ENCODE measurements at places on chromosomes 2 and 18.

GRCh38 chr2:152826581-152827279, 108.3 kb downstream of the ARL6IP6 start:
- no peak for DNase-seq

GRCh38 chr18:46883180-46883579, 34.1 kb downstream of the PIAS2 start:
- DNase-seq = no peak

DNA sequence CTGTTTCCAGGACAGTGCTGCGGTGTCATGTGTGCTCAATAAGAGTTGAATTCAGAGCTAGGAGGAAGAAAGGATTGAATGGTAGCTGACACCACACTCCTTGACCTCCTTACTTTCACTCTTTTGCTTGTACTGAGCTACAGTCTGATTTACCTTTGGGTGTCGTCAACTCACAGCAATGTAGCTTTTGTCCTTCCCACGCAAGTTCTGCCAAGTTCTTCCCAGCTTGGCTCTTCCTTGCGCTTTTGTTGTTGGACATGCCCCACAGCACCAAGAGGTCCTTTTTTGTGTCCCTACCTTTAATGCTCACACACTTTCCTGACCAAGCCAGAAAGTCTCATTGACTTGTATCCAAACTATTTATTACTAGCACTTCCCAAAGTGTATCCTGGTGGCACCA, 38.3 kb upstream of the ITGB6 start:
- no peak for DNase-seq

- no peak for DNase-seq
Measured at GRCh38 chr2:216956820-216957493, 97.1 kb upstream of the TNP1 start.

- no peak for DNase-seq
Measured at GRCh38 chr2:124566518-124566970, 541.5 kb downstream of the CNTNAP5 start.

DNA sequence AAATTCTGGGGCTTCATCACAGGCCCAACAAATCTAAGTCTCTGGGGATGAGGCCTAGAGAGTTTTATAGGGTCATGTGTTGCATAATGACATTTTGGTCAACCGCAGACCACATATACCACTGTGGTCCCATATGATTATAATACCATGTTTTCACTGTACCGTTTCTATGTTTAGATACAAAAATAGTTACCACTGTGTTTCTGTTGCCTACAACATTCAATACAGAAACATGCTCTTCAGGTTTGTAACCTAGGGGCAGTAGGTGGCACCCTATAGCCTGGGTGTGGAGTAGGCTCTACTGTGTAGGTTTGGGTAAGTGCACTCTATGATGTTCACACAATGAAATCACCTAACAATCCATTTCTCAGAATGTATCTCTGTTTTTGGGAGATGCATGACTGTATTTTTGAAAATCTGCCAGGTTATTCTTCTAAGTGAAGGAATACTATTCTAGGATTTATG, 485.2 kb downstream of the PTPRM start:
- no peak for DNase-seq

DNA sequence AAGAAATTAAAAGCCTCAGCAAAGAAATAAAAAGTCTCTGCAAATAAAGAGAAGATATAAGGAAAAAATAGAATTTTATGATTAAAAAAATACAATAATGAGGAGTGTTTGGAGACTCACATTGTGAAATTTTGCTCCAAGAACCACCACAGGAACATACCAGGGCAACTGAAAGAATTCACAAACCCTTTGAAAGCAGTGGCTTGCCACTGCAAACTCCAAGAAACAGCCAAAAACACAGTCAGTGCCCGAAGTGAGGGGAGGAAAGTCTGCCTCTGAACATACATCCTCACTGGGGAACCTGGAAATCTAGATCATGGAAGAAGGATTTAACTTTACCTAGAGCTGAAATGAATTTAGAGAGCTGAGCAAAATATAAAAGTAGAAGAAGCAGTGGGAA, 33.1 kb downstream of the EVA1A start:
- no peak for DNase-seq

- no peak for DNase-seq
Measured at GRCh38 chr18:31010601-31011000, 31.9 kb downstream of the DSC3 start.

DNA sequence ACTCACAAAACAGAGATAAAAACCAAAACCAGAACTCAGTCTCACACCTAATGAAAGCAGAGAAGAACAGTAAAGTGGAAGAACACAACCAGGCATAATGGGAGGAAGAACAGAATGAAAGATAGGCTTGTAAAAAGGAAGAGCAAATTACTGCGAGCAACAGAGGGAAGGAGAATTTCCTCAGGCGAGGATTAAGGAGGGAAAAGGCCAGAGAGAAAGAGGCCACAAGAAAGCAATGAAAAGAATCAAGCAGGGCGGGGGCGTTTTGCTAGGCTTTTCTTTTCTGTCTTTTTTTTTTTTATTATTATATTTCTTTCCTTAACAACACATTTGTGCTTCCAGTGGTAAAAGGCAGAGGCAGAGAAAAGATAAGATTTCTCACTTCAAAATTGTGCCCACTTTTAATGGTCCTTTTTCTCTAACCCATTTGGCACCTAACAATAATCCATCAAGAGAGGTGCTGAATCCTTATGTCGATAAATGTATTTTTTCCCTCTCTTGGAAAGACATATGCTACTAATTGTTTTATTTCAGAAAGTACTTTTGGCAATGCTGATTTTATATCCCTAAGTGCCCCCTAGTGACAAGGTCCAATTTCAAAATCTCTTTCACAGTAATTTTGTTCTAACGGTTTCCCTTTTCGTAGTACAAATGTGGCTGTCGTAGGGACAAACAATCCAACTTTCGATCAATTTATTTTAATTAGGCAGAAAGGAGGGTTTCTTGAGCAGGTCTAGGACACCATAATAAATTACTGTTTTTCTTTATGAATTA, 138.7 kb upstream of the AQP4 start:
- no peak for DNase-seq

DNA sequence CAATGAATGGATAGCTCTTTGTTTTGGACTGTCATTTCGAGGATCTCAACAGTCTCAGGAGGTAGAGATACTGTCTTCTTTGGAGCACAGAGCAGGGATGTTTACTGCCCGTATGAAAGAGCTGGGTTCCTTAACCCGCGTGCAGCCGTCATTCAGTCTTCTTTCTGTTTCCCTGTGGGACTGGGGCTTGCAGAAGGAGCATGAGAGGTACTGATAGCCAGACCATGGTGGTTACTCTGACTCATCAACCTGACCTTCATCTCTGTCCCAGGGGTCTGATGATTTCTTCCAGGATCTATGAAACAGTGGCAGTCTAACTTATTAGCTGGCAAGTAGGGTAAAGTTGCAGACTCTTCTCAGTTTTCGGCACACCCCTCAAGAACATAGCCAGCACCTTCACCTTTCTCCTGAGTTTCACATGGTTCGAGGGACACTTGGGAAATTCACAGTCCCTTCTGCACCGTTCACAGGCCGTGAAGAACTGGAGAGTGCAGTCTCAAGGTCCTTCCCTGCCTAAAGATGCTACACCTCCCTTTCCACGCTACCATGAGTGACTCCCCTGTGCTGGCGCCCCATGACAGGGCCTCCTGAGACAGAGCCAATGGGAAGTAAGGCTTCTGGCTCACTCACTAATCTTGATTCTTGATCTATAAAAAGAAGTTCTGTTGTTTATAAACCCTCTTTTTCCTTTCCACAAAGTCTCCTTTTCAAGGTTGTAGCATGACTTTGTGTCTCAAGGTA, 226.2 kb downstream of the MC4R start:
- DNase-seq = no peak

- DNase-seq = no peak
Measured at GRCh38 chr2:162581959-162582798, 238.2 kb downstream of the GCA start.

- DNase-seq = no peak
Measured at GRCh38 chr2:95158441-95158840, 1.2 kb downstream of the ZNF514 start.

DNA sequence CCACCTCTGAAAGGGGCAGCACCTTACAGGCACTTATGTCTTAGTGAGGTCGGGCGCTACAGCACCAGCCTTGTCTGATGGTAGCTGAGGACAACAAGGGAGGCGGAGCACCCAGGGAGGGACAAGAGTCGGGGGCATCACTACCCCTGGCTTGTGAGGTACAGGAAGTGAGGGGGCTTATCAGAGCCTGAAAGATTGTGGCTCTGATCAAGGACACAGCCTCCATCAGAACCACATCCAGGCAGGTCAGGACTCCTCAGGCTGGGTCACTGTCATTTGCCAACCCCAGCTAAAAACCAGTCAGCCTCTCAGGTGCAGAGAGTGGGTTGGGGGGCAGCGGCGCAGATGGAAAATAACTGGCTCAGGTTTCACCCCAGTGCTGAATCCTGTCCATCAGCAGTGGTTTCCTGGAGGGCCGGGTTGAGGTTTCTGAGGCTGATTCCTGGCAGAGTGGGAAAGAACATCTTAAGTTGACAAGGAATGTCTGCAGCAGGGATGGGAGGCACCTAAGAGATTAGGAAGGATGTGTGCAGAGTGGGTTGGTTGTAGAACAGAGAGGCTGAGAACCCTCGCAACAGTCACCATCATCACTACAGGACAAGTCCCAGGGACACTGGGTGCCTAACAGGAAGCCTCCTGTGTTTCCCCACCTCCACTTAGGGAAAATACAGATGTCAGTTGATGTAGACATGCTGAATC, 45.3 kb downstream of the FBLN7 start:
- no peak for DNase-seq

GRCh38 chr2:114022360-114023085, 132.6 kb downstream of the ACTR3 start:
- DNase-seq = no peak

- DNase-seq = no peak
Measured at GRCh38 chr18:56321470-56321869, 316.9 kb downstream of the TXNL1 start.

- DNase-seq = no peak
Measured at GRCh38 chr2:240642061-240642805, 17.0 kb downstream of the GPR35 start.

DNA sequence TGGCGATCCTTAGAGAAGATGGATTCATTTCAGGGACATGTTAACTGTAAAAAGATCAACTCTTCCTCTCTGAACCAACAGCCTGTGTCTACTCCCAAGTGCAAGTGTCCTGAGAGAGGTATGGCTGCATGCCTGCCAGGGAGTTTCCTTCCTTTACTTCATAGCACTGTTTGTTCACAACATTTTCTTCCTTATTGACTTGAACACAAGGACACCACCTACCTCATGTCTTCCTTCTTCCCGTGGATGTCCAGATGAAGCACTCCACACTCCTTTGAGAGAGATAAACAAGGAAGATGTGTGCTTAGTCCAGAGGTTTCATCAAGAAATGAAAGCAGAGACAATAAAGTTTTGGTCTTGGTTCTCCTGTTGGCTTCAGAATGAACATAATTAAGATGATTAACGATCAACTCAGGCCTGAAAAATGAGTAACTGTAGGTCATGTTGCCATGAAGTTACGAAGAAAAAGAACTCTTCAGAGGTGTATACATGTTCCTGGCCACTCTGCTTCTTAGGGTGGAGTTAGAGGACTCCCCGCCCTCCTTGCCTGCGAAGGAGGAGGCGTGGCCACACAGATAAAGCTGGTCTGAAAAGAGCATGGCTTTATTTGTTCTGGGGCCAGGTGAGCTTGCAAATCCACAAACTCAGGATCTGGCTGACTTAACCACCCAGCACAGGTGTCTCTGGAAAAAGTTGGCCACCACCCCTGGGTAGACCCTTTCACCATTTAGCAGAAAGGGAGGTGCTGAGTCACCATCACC, 155.0 kb upstream of the KCTD1 start:
- no peak for DNase-seq

DNA sequence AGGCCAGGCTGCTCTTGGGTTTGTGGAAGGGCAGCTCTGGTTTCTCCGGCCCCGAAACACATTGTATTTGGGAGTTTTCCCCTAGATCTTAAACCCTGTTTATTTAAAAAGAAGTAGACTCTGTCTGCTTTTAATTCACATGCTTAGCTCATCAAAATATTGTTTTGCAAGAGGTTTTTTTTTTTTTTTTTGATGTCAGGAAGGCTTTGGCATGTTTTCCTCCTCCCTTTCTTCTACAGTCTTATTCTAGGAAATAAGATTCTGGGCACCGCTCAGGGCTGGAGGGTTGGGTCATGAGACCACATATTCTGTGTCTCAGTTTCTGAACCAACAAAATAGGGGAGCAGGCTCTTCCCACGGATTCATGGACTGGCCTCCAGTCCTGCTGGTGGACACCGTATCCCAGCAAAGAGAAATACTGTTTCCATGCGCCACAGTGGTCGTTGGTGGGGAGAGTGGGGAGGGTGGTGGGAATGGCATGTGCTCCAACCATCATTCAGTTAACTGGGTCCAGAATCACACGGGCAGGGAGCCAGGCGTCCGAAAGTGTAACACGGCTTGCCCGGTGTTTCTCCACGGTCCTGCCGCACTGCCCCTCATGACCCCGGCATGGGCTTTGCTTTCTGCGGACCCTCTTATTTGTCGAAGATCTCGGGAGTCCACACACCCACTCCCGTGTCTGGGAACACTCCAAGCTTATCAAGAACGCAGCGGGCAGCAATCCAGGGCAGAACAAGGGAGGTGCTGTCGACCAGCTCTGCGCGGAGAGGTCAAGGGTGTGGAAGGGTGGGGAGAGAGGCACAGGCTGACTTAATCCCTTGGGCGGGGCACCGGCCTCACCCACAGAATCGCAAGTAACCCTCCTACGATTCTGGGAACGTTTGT, 176.7 kb downstream of the GLI2 start:
- no peak for DNase-seq

GRCh38 chr2:60890393-60890707, 9.0 kb downstream of the REL start:
- DNase-seq = no peak

DNA sequence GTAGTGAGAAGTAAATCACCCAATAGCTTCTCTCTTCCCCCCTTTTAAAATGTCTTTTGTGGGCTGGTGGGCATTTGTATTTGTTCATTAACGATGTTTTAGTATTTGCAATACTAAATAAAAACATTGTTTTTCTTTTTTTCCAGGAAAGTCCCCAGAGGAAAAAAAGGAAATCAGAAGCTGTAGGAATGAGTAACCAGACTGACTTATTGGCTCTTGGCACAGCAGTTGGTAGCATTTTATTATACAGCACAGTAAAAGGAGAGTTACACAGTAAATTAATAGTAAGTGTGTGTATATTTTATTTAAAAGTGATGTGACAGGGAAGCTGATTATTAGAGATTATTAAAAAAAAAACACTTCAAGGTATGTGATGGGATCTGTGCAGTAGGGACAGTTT, 7.4 kb downstream of the WDR43 start:
- DNase-seq = no peak

DNA sequence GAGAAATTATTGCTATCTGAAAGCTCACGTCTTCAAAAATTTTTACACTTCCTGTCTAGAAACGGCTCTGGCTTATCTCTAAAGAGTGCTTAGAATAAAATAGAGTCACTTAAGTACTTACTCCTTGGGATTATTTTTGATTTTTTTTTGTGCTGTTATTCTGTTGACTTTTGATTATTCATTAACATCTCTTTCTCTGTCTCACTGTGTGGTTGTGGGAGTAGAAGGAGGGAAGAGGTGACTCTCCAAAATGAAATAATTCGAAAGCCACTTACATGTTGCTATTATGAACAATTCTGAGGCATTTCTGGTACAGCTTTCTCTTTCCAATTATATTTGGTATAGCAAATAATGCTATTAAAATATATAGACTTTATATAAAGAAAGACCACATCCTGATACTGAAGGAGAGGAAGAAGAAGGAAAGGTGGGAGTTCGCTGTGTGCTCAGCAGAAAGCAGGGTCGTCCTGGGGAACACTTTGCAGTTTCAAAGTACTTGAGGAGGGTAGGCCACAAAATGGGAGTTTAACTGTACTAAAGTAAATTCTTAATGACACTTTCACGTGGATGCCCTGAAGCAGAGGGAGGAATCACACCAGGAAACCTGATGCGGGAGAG, 9.6 kb upstream of the MMADHC start:
- DNase-seq = no peak

Data from naive thymus-derived CD4-positive, alpha-beta T cell (primary cell).